SIG-M5 (cell line): ENCODE measurements at places on chromosomes 11 and 22.

DNA sequence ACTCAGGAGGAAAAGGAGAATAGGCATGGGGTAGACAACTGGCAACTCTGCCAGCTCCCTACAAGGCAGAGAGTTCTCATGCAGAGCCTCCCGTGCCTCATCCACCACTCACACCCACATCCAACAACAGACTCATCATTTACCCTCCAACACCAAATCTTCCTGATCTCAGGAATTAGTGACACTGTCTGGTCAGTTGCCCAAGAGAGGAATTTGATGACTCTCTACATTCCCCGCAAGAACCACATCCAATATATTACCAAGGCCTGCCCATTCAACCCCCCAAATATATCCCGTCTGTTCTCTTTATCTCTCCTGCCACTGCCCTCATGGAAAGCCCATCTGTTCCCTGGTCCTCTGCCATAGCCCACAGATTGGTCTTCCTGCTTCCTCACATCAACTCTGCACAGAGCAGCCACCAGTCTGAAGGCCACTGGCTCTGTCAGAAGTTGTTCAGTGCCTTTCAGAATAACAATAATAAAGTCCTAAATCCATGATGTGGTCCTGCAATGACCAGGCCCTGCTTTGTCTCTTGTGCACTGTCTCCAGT is 57.5 kb upstream of the CD82 start:
- DNase-seq = no peak

DNA sequence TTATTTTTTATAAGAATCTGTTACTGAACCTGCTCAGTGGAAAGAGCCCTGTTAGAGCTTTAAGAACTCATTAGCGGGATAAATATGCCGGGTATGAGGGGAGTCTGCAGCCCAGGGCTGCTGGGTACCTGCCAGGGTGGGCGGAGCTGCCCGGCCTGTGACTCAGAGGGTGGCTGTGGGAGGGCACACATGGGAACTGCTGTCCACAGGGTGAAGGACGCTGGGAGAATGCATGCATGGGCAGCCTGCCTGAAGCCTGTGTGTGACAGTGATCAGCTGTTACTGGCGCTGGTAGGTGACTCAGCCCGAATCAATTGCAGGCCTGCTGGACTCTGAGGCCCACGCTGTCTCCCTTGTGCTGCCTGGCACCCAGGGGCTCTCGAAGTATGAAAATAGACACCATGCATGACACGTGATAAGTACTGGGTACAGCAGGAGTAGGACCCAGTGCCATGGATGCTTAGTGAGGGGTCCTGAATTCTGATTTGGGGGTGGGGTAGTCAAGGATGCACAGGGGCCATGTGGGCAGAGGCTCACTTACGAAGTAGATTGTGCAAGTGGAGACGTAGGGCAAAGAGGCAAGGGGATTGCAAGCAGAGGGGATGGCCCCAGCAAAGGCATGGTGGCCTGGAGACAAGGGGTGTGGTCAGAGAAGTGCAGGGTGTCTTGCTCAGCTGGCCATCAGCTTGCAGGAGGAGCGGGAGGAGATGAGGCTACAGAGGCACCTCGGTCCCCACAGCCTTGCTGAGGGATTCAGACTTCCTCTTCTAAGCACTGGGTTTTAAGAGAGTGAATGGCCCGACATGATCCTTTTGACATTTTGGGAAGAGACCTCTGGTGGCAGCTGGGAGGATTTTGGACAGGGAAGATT is 36.5 kb downstream of the GRIK4 start:
- DNase-seq = no peak

DNA sequence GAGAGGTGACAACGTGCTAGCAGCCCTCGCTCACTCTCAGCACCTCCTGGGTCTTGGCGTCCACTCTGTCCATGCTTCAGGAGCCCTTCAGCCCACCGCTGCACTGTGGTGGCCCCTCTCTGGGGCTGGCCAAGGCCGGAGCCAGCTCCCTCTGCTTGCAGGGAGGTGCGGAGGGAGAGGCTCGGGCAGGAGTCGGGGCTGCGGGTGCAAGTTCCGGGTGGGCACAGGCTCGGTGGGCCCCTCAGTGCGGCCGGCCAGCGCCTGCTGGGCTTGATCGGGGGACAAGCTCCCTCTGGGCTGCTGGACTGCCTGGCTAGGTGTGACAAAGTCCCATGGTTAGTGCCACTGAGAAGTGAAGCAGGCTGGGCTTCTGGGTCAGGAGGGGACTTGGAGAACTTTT is 245.8 kb downstream of the JRKL start:
- no peak for DNase-seq

DNA sequence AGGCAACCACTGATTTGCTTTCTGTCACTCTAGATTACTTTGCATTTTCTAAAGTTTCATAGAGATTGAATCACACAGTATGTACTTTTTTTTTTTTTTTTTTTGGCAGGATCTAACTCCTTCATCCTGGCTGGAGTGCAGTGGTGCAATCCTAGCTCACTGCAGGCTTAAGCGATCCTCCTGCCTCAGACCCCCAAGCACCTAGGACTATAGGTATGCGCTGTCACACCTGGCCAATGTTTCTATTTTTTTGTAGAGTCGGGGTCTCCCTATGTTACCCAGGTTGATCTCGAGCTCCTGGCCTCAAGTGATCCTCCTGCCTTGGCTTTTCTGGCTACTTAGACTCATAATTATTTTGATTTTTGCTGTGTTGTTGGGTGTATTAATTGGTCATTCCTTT is 294.6 kb upstream of the CTSC start:
- DNase-seq = no peak

DNA sequence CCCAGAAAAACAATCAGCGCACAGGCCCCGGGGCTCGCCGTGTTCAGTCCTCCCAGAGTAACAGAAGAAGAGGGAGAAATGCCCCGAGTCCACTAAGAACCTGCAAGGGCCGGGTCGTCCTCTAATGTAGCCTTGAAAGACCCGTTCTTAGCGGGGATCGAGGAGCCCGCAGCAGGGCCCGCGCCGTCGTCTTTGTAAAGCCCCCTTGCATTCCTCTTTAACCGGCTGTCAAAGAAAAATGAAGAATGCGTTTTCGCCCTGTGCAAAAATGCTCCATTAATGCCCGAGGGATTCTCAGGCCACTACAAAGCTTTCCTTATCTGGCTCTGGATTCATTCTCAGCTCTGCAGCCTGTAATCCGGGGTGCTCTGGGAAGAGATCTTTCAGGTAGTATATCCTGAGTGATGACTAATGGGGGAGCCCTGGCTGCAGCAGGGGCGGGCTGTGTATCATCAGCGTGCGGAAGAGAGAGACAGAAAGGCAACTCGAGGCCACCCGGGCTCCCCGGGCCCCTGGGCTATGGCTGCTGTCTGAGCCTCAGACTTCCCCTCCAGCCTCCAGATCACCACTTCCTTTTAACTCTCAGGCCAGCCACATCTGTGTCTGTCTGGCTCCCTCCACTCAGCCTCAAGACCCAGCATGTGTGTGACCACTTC is 78.2 kb downstream of the FBLN1 start:
- DNase-seq = no peak

DNA sequence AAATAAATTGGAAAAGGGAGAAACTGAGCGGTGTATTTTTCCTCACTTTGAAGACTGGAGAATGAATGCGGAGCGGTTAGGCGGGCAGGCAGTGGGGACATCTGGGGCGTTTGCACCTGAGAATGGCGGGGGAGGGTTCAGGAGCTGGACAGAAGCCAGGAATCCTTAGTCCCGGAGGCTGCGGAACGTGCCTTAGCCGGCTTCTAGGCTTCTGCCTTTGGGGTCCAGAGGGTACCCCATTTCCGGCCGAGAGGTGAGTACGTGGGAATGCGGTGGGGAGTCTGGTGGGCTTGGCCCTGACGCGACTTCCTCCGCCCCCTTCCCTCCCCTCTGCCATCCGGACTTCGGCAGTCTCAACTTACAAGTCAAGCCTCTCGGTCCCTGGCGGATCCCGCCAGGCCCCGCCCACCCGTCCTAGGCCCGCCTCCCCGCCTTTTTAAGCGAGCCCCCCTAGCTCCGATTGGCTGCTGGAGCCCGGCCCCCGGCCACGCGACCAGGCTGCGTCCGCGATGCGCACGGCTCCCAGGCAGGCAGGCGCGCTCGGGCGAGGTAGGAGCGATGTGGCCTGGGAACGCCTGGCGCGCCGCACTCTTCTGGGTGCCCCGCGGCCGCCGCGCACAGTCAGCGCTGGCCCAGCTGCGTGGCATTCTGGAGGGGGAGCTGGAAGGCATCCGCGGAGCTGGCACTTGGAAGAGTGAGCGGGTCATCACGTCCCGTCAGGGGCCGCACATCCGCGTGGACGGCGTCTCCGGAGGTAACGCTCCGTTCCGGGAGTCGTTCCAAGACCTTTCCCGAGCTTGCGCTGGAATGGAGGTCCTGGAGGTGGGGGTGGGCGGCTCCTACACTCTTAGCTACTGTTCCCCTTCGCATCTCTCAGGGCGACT is at the start of gene GCAT:
Gene GCAT (plus strand): TSS at position 525 of the 884 bp plus-strand sequence. CDS start 34 bp downstream, at position 559.
- peak; percentile 59 for DNase-seq

- no peak for DNase-seq
Observed at GRCh38 chr11:31437742-31438435, 68.2 kb downstream of the DNAJC24 start.

GRCh38 chr11:134386945-134387344 is 25.1 kb downstream of the B3GAT1 start:
- no peak for DNase-seq

GRCh38 chr11:47675851-47676250 is 33.5 kb upstream of the MTCH2 start:
- no peak for DNase-seq

DNA sequence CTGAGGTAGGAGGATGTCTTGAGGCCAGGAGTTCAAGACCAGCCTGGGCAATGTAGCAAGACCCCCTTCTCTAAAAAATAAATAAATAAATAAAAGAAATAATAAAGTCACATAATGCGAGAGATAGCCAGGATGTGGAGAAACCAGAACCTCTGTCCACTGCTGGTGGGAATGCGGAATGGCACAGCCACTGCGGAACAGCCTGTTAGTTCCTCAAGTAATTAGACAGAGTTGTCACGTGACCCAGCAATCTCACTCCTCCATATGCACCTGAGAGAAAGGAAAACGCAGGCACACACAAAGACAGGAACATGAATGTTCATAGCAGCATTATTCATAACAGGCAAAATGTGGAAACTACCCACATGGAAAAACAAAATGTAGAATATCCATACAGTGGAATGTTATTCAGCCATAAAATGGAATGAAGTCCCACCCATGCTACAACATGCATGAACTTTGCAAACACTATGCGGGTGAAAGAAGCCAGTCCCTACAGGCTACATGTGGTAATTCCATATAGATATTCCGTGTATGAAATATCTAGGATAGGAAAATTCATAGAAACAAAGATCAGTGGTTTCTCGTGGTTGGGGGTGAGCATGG is 27.4 kb downstream of the LIF start:
- DNase-seq = no peak

DNA sequence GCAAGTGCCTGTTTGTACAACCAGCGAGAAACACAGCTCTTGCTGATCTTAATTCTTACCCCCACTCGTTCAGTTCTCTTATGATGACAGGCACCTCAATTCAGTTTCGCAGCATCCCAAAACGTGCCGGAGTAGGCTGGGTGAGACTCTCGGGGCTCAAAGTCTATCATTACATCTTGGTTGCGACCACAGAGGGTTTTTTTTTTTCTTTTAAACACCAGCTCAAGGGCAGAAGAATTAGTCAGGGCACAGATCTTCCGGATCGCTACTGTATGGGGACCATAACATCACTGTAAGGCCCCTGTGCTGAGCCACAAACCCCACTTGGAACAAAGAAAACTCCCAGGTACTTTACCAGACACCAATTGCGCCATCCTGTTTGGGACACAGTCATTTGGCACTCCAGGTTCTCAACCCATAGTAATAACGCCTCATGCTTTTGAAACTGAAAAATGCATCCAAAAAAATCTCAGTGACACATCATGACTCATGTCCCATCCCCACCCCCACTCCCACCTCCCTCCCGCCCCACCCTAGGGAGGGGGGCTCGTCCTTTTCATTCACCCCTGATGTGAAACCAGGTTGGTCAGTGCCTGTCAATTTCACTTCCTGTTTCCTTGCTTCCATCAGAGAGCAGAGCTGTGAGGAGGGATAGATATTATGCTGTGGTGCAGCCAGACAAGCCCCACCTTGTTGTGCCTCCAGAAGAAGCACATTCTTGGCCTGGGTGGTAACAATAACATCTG is 41.0 kb upstream of the CD5 start:
- peak; percentile 76 for DNase-seq

GRCh38 chr22:28917747-28918549 is 34.6 kb downstream of the ZNRF3 start:
- DNase-seq = no peak

DNA sequence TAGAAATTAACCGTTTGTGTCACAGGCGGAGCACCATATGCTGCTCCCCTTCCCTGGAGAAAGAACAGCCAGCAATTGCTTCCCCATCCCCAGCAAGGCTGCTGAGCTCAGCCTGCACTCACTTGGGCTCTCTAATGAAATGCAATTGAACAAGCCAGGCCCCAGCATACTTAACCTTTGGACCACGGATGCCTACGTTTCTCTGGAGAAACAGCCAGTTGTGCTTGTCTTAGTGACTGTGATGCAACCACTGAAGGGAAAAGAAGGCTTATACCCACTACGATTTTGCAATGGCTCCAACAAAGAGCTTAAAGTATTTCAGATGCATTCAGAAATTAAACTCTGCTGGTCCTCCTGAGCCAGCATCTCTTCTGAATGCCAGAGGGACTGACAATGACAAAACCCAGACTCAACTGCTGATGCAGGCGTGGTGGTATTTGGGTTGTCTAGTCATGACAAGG is 51.3 kb upstream of the SESN3 start:
- DNase-seq = no peak

DNA sequence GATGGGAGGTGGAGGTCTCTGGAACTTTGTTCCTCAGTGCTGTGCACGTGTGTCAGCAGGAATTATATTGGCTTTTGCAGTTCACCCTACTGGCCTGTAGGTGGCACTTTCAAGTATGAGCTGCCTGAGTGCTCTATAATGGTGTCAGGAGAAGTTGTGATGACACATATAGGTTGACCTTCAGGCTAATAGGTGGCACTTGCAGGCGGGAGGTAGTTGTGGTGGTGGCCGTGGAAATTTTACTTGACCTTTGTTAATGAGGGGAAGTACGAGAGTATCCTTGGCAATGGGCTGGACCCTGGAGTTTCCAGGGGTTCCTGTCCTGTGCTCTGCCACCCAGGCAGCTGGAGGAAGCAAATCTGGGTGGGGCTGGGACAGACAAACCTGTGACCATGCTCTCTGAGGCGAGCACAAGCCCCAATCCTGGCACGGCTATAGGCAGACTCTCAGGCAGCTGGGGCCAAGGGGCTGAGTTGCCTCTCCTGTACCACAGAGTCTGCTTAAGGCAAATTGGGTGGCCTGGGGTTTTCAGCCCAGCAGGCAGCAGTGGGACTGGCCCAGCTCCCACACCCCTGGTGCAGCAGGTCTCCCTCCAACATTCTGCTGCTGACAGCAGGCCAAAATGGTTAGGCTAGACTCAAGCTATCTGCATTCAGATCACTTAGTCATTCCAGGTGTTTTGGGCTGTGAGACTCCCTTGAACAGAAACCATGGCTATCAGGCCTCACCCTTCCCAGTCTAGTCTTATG is 147.5 kb upstream of the CTSC start:
- no peak for DNase-seq

DNA sequence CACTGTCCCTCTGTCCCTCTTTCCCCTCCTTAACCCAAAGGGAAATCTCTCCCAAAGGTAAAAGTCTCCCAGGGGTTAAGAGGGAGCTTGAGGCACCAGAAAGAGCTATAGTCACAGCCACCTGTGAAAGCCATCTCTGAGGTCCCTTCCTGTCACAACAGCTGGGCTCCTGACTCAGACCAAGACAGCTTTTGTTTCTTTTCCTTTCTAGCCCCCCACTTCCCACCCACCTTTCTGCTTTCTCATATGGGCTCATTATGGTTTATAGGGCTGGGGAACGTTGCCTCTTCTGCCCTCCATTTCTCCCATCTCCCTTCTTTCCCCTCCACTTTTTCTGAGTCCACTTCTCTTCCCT is 19.1 kb downstream of the MIF start:
- no peak for DNase-seq

- DNase-seq = no peak
Observed at GRCh38 chr11:27934830-27935145, 173.2 kb downstream of the KIF18A start.
